ENCODE measurements at places on chromosomes 12 and 14.

DNA sequence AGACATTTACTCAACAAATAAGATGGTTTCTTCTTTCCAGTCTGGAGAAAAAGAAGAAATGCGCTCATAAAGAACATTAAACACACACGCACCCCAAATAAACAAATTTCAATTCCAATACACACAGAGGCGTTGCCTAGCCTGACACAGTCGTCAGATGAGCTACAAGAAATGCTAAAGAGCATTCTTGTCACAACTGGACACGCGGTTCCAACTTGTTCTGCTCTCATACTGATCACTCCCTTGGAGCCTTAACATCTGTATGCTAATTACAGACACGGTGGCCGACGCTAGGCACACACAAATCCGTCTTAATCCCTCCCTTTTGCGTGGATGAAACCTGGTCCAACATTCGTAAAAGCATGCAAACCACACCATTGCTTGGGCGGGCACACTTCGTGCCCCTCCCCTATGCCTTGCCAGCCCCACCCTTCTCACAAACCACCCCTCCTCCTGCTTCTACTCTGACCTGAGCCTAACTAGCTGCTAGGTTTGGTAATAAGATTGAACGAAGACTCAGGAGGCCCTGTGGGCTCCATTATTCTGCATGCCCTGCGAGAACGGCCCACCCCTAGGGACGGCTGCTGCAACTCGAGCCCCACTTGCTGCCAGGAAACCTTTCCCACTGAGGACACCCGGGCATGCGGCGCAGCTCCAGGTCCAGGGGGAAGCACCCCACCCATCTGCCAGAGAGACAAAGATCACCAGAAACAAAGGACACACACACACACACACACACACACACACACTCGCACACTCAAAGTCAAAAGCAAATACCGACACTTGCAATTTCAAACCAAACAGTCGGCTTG is 1.2 kb downstream of the KCNK10 start:
- DNase-seq: no peak

- DNase-seq: no peak
These were observed 3.0 kb upstream of the LGALS3 start for GRCh38 chr14:55126034-55126433.

DNA sequence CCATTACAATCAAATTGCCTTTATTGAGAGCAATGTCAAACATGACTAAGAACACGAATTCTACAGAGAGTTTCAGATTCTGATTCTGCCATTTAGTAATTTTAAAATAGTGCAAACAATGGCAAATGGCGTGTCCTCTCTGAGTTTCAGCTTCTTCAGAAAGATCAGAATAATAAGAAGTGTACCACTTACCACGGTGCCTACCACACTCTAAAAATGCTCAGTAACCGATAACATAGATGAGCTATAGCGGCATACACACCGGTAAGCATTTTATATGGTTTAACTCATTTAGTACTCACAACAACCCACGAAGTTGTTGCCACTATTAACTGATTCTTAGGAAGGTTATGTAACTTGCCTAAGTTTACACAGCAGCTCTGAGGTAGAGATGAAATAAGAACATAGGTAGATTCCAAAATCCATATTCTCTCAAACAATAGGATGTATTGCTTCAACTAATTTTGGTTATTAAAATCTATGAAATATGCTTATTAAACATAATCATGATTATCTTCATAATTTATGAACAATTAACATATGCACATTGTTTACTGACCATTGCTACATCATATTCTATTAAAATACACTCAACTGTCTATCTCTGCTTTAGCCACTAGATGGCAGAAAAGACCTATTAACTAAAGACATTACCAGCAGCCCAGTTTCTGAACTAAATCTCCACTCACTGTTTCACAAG is 38.3 kb downstream of the SLC6A15 start:
- DNase-seq: no peak

DNA sequence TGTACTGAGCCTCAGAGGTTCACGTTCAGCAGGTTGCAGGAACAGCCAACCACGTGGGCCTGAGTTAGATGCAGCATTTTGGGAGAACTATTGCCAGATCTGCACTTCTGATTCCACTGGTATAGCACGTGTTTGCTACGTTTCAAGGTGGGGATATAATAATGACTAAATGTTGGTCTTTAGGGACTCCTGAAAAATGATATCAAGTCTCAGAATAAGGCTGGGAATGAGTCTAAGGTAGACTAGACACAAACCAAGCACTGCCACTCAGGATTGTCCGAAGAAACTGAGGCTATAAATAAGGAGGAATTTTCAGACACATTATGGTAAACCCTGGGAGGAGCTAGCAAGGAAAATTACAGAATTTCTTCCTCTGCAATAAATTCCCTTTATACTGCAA is 98.1 kb downstream of the ESR2 start:
- DNase-seq: no peak

GRCh38 chr12:62016021-62016420 is 244.2 kb upstream of the USP15 start:
- no peak for DNase-seq

GRCh38 chr14:33848706-33849454 is 102.0 kb downstream of the EGLN3 start:
- DNase-seq: no peak

- DNase-seq: no peak
These were observed 30.4 kb upstream of the PLEKHG6 start for GRCh38 chr12:6280053-6280469.

GRCh38 chr12:96104566-96104965 is 69.2 kb upstream of the LTA4H start:
- DNase-seq: no peak

- DNase-seq: peak; percentile 29
These were observed 34.3 kb upstream of the SLC38A1 start for GRCh38 chr12:46303039-46303666.

- no peak for DNase-seq
These were observed 7.4 kb upstream of the TMEM132C start for GRCh38 chr12:128259556-128260070.

DNA sequence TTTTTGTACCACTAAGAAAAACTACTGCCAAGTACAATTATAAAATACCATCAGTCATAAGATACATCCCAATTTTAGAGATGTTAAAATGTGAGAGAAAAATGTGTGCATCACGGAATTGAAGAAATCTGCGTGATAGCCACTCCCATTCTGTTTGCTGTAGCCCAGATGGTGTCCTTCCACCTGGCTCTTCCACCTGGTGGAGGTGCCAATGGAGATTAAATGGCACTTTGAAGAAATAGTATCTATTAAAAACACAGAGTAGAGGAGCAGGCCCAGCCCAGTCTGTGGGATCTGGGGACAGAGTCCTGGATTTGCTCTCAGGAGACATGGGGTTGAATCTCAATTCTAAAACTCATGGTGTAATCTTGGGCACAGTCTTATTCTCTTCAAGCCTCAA is 35.5 kb downstream of the TSPAN11 start:
- no peak for DNase-seq

- DNase-seq: no peak
These were observed 6.6 kb downstream of the TAPBPL start for GRCh38 chr12:6458281-6459003.

DNA sequence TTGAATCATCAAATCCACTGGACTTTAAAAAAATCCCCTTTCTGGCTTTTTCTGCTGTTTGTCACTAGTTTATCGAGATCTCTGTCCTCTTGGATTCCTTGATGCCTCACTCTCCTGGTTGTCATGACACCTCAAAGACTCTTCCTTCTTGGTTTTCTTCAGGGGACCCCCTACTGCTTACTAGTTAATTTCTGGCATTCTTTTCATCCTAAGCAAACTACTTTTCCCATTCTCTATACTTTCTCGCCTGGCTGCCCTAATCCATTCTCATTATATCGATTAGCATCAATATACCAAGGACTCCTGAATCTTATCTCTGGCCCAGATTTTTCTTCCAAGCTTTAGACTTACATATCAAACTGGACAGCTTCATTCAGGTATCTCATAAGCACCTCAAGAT is 98.6 kb downstream of the NEDD1 start:
- DNase-seq: no peak

DNA sequence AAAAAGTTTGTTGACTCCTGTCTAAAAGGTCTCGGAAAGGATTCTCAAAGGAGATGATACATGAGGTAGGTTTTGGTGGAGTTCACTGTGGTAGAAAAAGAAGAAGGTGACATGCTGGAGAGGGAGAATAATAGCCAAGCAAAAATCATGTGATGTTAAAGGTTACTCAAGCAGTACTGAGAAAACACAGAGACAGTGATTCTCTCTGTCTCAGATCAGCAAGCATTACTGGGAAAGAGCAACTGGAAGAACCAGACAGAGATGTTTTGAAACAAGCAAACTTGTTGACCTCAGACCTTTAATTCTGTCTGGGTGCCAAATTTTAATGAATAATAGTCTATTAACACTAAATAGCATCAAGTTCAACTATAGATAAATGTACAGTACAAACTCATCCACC is 183.5 kb upstream of the PLEKHG7 start:
- DNase-seq: no peak

- DNase-seq: no peak
These were observed 204.1 kb downstream of the BCL11B start for GRCh38 chr14:99067927-99068326.

DNA sequence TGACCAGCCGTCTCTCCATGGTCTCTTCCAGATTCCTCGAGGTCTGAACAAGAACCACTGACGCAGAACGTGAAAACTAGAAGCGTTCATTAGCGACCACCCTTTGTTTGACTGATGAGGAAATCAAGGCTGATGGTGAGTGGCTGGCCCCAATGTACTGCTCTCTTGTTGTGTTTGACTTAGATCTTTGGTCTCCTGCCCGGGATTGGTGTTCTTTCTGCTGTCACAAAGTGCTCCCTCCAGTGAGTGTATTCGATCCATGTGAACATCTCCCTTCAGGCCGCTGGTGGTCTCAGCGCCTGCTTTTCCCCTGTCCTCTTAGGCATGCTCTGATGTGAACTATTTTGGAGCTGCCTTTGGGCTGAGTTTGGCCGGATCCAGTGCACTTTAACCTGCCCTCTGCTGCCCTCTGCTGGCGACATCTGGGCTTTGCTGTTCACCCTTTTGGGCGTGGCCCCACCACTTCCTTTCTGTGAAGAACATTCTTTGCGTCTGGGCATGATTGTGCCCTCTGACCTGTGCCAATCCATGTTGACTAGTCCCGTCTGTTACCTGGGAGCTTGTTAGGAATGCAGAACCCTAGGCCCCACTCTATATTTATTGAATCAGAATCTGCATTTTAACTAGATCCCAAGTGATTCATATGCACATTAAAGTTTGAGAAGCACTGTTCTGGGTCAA is 279.1 kb downstream of the TTC6 start:
- peak; percentile 52 for DNase-seq

GRCh38 chr12:6963791-6964413 is 6.6 kb downstream of the PHB2 start:
- DNase-seq: no peak

DNA sequence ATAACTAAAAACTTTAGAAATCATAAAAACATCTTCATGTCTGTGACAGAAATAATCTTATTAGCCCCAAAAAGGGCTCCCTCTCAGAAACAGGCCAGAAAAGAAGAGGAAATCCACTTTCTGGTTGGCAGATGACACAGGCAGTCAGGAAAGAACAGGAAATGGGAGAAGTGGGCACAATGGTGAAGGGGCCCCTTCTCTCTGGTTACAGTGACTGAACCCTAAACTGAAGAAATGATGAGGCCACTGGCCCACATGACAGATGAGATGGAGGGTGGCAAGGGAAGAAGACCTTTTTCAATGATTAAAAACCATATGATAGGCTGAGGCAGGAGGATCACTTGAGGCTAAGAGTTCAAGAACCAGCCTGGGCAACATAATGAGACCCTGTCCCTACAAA is 21.1 kb downstream of the TCTN1 start:
- no peak for DNase-seq

GRCh38 chr14:58625438-58625837 is 12.3 kb upstream of the DACT1 start:
- no peak for DNase-seq

DNA sequence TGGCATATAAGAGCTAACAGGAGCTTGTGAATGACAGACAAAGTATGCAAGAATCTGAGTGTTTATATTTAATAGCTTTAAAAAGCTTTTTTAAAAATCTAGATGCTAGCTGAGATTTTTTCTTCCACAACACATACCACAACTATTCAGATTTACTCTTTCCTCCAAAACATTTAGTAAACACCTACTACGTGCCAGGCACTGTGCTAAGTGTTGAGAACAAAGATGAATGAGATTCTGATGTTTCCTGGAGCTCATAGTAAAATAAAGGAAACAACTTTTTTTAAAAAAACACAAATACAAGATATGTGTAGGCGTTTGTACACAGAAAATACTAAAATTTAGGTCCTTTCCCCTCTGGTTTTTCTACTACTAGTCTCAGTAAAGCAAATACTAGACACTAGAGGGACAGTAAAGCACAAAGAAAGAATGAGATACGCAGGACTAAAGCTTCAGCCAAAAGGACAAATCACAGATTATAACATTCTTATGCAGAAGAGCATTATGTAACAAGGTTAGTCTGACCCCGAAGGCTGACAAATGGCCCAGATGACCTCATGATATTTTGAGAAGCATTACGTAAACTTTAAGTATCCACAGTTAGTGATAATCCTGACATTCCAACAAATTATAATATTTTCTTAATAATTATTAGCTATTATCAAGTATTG is 78.6 kb upstream of the PAWR start:
- DNase-seq: no peak

DNA sequence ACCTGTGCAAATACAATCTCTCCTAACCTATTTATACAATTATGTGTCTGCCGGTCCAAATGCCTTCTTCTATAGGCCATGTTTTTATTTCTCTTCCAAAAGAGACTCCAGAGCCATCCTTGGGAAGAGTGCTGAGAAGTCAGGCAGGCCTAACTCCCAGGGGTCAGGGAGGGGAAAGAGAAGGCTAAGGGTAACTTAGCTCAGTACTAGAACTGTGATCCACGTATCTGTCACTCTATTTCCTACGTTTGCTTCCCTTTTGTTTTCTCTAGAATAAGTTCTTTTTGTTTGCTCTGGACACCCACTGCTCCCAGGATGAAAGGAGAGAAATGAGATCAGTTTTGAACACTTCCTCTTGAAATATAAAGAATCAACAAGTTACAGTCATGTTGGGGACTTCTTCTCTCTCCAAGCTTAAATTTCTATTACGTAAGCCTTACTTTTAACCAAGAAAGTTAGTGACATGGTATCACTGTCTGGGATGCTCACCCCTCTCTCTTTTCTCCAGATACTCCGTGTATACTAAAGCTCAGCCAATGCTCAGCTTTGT is 79.2 kb downstream of the DAD1 start:
- DNase-seq: no peak

GRCh38 chr12:5479761-5480160 is 47.9 kb downstream of the NTF3 start:
- DNase-seq: no peak

- no peak for DNase-seq
These were observed 11.4 kb upstream of the NID2 start for GRCh38 chr14:52080158-52080800.

DNA sequence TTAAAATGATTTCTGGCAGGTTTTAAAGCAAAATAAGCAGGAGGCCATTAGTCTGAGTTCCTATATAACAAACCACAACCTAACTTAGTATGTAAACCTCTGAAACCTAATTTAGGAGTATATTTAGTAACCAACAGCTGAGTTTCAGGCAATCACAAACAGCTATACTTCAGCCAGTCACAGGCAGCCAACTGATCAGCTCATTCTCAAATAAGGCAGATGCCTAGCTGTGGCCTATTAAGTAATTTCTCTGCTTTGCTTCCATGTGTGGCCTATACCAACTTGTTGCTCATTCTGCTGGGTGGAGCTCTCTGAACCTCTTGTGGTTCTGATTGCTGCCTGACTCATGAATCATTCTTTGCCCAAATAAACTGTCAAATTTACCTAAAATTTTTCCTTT is 408.9 kb upstream of the FBXO33 start:
- DNase-seq: no peak

GRCh38 chr14:92108345-92109254 is 2.2 kb upstream of the ATXN3 start:
- DNase-seq: no peak
